ENCODE measurements at places on chromosomes 13 and 19. TPM values are rescaled to one million over a fixed set of nuclear protein-coding genes. Genes with fewer than 3 reads are reported as not detected.

RFPL4A gene
- not detected for total RNA-seq

ZNF71 gene
- total RNA-seq = 11.2 TPM

APC2 gene
- total RNA-seq = 0.98 TPM

KCNJ14 gene
- total RNA-seq = 0.25 TPM

SEMA6B gene
- 0.49 TPM for total RNA-seq

CEACAM19 gene
- total RNA-seq = 3.9 TPM

SERTAD1 gene
- 12.5 TPM for total RNA-seq

ZNF69 gene
- 8.0 TPM for total RNA-seq

ERICH4 gene
- total RNA-seq = not detected

PRR12 gene
- 15.8 TPM for total RNA-seq

KLK3 gene
- total RNA-seq = not detected

SIGLEC12 gene
- total RNA-seq = not detected

PIN1 gene
- 182 TPM for total RNA-seq

MLLT1 gene
- total RNA-seq = 40.4 TPM

ZNF682 gene
- 1.9 TPM for total RNA-seq

USHBP1 gene
- total RNA-seq = not detected

PLVAP gene
- 2.0 TPM for total RNA-seq

N4BP2L1 gene
- 4.2 TPM for total RNA-seq

FCGBP gene
- total RNA-seq = not detected

CAPN12 gene
- 4.6 TPM for total RNA-seq

DLL3 gene
- 2.8 TPM for total RNA-seq

CLEC17A gene
- total RNA-seq = not detected

NLRP11 gene
- not detected for total RNA-seq

IQCN gene
- total RNA-seq = 1.1 TPM

IL17D gene
- total RNA-seq = 0.98 TPM

SIGLEC5 gene
- not detected for total RNA-seq

SERPINE3 gene
- not detected for total RNA-seq

ACTN4 gene
- 750 TPM for total RNA-seq

NAPSA gene
- total RNA-seq = 0.65 TPM

CDX2 gene
- not detected for total RNA-seq

ATCAY gene
- not detected for total RNA-seq

NOVA2 gene
- not detected for total RNA-seq

ZNF835 gene
- 0.65 TPM for total RNA-seq

GFY gene
- total RNA-seq = not detected

DLEU7 gene
- not detected for total RNA-seq

LRRC63 gene
- total RNA-seq = not detected
